ENCODE measurements at places on chromosomes 16 and 17.

DNA sequence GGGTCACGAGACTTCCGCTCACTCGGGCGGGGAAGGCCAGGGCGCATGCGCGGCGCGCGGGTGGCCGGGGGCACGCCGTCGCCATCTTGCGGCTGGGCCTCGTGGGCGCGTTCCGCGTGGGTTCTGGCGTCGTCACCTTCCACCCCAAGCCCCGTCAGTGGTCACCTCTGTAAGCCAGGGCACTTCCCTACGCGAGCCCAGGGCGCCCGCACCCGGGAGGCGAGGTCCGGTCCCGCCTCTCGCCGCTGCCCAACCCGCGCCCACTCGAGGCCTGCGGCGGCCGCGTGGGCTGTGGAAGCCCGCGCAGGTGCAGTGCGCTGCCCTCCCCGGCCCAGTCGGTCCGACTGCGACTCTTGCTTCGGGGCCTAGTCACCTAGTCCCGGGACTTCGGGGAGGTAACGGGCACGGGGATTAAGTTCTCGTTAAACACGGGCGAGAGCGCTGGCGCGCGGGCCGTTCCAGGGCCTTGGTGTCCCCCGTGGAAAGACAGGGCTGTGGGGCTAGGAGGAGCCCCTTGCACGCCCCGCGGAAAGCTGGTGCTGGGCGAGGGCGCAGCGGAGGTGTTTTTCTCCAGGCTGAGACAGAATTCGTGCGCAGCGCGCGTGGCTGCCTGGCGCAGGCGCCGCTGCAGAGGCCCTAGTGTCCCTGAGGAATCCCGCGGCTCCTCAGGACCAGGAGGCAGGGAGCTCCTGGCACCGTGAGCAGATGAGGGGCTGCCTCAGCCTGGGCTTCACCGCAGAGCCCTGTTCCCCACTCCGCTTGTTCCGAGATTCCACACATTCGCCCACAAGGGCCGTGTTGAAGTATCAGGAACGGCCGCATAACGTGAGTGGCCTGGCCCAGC lies 472 bp upstream of the ARHGDIA start:
- no peak for DNase-seq

- no peak for DNase-seq
Observed at GRCh38 chr17:48412841-48413240, 17.2 kb downstream of the SKAP1 start.

- no peak for DNase-seq
Observed at GRCh38 chr17:80546267-80546666, 1.6 kb downstream of the RPTOR start.

DNA sequence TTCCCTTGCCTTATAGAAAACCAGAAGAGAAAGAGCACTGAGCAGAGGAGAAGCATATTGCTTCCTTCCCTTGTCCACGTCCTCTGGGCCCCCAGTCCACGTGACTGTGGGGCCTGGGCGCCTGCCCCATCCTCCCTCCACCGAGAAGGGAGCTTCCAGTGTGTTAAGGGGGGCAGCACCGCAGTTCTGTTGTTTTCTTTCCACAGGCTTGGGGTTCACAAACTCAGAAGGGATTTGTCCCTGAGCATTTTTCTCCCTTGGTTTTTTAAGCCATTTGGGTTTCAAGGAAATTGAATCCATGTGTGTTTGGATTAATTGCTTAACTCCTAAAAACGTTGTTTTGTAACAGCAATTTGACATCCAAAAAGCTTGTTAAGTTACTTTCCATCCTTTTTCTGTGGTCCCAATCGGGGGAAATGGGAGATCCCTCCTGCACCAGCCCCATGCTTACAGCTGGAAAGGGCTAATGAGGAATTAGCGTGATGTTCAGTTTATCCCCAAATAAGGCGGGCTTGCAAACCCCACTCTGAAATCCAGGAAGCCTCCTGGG lies 347.5 kb upstream of the TNRC6C start:
- DNase-seq: no peak

GRCh38 chr17:19717411-19717908 lies 1.1 kb upstream of the SLC47A2 start:
- DNase-seq: no peak
